Upper lobe of left lung (tissue), 6 donors: ENCODE measurements at places on chromosomes 12 and 14. TPM values are rescaled to one million over a fixed set of nuclear protein-coding genes. Genes with fewer than 3 reads are reported as not detected.

- DNase-seq = no peak
These were observed 9.7 kb upstream of the CCDC197 start for GRCh38 chr14:93987376-93987775.

NKX2-1 gene
- 249 TPM for total RNA-seq

GRCh38 chr14:67852926-67853604 lies 33.5 kb downstream of the RAD51B start:
- no peak for DNase-seq

GRCh38 chr14:68653804-68654203 lies 139.1 kb downstream of the ZFP36L1 start:
- no peak for DNase-seq

DNA sequence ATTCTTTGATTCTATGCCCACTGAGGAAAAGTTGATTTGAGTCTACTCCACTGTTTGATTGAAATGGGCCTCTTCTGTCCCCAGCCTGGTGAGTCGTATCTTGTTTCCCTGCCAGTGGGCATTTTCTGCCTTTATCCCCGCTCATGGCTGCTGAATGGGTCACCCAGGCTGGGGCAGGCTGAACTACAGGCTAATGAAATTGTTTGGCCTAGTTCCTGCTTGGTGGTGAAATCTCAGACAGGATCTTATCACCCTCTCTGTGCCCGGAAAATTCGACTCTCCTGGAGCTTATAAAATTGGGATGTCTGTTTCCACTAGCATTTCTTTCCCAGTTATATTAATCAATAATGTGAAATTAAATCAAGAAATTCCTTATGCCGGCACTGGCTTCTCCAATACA lies 65.0 kb downstream of the CHST11 start:
- DNase-seq = no peak
